ENCODE measurements at places on chromosomes 3 and 15.

DNA sequence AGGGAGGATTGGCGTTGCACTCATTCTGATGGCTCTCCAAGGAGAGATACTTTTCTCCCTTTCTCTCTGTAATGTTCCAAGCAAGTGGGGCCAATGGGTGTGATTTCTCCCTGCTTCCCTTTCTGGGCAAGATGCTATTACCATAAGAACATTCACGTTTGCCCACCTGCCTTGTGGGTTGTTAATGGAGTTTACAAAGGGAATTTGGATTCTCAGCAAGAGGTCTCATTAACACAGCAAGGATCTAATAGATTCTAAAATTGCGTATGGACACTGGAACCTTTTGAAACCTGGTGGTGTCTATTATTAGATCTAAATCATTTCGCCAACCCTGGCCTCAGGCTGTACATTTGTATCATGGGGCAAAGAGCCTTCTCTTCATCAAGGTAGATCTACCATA lies 74.1 kb downstream of the SLCO3A1 start:
- no peak for DNase-seq

DNA sequence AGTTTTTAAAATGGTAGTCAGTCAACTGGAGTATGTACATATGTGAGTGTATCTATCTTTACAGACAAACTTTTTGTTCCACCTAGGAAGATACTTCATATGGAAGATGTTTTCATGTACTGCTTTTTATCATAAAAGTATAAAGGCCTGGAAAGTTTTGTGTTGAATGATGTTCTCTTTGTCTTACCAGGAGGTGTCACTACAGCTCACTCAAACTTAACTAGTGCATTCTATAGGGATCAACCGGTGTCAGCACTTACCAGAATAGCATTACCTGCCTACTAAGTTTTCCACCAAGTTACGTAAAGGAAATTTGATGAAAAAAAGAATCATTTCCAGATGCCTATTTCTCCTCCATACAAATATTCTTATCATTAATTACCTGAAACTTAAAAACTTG lies 522.6 kb upstream of the SEMA6D start:
- DNase-seq = no peak

DNA sequence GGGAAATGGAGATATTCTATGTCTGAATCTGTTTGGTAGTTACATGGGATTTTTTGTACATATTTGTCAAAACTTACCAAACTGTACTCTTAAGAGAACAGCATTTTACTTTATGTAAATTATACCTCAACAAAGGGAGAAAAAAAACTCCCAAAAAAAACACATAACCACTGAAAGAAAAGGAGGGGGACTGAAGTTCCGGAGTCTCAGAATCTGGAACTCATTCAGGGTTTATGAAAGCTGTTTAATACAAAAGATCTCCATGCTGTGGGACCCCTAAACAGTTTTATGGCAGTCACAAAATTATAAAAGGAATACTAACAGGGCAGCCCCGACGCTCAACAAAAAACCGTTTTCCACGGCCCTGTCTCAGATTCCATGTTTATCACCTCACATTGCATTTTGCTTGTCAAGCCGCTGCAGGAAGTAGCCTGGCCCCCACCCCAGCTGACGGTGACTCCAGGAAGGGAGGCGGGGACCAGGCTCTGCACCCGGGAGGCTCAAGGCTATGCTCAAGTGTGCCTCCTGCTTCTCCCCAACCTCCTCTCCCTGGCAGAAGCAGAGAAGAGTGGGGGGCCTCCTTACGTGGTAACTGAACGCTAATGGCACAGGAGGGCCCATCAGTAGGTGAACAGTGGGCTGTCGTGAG lies 29.3 kb downstream of the RFT1 start:
- no peak for DNase-seq

GRCh38 chr3:89576417-89576816 lies 469.0 kb downstream of the EPHA3 start:
- DNase-seq = no peak

GRCh38 chr3:150069154-150069527 lies 98.4 kb upstream of the PFN2 start:
- DNase-seq = no peak

DNA sequence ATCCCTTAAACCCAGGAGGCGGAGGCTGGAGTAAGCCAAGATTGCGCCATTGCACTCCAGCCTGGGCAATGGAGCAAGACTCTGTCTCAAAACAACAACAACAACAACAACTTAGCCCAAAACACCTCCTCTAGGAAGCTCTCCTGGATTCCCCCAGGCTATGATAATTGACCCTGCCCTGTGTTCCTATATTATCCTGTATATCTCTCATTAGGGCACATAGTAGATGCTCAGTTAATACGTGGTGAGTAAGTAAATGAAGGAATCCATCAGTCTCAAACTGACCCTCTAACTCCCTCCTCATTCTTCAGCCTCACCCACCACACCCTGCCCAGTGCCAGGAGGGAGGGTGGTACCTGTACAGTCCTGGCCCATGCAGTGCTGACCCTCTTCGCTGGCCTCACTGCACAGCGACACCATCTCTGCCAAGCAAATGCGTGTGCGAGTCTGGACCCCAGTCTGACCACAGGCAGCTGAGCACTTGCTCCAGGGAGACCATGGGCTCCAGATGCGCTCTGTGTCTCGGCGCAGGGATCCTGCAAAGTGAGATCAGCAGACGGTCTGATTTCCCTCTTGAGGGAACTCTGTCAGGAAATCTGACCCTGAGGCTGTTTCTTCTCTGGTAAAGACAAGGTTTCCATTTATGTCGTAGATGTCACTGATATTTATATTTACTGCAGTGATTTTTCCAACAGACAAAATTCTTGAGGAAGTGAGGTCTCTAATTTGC lies 6.2 kb downstream of the CILP start:
- DNase-seq = no peak

DNA sequence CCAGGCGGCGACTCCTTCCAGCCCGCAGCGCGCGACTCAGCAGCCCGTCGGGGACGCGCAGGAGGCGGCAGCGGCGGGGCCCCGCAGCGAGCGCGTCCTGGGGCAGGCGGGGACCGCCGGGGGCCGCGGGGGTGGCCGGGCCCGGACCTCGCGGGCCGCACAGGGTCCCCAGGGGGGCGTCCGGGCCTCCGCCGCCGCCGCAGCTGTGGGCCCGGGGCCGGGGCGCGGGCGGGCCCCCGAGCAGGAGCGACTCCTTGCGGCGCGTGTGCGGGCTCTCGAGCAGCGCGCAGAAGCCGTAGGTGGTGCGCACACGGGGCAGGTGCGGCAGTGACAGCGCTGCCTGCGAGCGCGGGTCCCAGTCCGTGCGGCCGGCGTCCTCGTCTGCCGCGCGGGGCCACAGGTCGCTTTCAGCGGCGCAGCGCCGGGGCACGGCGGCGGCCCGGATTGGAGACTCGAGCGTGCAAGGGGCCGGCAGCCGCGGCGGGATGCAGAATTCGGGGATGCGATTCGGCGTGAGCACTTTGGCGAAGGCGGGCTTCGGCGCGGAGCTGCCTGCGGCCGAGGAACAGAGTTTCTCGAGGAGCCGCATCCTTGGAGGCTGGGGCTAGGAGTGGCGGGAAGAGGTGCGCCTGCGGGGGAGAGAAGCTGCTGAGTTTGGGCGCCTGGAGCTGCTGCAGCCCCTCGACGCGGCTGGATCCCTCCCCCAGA lies 535 bp downstream of the C2CD4B start:
- DNase-seq = no peak

- no peak for DNase-seq
Measured at GRCh38 chr3:85808755-85809154, 850.0 kb downstream of the CADM2 start.

- no peak for DNase-seq
Measured at GRCh38 chr3:177551431-177551836, 354.2 kb upstream of the TBL1XR1 start.

DNA sequence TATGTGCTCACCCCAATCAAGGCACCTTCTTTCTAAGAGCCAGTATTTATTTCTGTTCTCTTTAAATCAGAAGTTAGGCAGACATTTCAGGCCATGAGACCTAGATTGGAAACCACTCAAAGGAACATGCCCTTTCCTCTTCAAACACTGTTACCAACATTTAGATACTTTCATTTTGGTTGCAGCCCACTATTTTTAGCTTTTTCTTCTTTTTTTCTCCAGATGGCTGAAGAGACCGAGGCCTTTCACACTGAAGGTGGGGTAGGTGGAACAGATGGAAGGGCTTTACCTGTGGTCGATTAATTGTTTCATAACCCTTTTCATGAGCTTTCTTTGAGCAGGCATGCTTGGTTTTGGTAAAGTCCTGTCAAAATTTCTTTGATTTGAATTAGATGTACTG lies 10.9 kb upstream of the LZTFL1 start:
- no peak for DNase-seq

Data from activated CD8-positive, alpha-beta memory T cell treated with anti-CD3 and anti-CD28 coated beads for 1 hour (primary cell).